ENCODE measurements at places on chromosomes 12 and 14. TPM values are rescaled to one million over a fixed set of nuclear protein-coding genes. Genes with fewer than 3 reads are reported as not detected.

TRHDE gene
- total RNA-seq: 16.7 TPM

RASSF9 gene
- not detected for total RNA-seq

CDCA4 gene
- 23.2 TPM for total RNA-seq

LRTM2 gene
- 14.6 TPM for total RNA-seq

KLRD1 gene
- total RNA-seq: 0.25 TPM

C1R gene
- 1.0 TPM for total RNA-seq

KCNK13 gene
- not detected for total RNA-seq

CD4 gene
- total RNA-seq: 0.17 TPM

TAC3 gene
- total RNA-seq: 0.74 TPM

KRT3 gene
- not detected for total RNA-seq

NUDT14 gene
- total RNA-seq: 114 TPM

ADAM21 gene
- not detected for total RNA-seq

CELA1 gene
- total RNA-seq: not detected

KCNA5 gene
- not detected for total RNA-seq

SERPINA3 gene
- not detected for total RNA-seq

NGB gene
- 0.22 TPM for total RNA-seq

ALDH1L2 gene
- 47.4 TPM for total RNA-seq

KRT82 gene
- not detected for total RNA-seq

AJUBA gene
- 0.34 TPM for total RNA-seq

TRPV4 gene
- total RNA-seq: 0.17 TPM

SYT10 gene
- not detected for total RNA-seq

WIF1 gene
- total RNA-seq: not detected

Data from glutamatergic neuron (in vitro differentiated cells).